ENCODE measurements at places on chromosomes 16 and 17.

- no peak for DNase-seq
Measured at GRCh38 chr17:52357854-52358253, 199.3 kb upstream of the CA10 start.

DNA sequence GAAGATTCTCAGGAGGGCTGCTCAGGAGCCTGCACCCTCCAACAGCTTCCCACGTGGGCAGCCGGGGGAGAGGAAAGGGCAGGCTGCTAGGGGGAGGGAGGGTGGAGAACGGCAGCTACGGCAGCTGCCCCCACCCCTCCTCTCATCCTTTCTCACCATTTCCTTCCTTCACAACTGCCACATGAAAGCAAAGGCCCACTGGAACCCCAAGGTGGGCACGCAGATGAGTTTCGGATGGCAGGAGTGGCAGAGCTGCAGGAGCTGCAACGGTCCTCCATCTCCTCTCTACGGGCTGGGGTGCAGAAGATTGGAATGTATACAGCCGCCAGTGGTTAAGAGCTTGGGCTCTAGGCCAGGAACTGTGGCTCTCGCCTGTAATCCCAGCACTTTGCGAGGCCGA lies 77.7 kb downstream of the GAS7 start:
- DNase-seq = no peak

- DNase-seq = no peak
Measured at GRCh38 chr17:71302721-71303549, 817.9 kb upstream of the SOX9 start.

GRCh38 chr17:33091271-33091670 lies 99.6 kb downstream of the SPACA3 start:
- no peak for DNase-seq

- no peak for DNase-seq
Measured at GRCh38 chr17:32971171-32971570, 20.5 kb upstream of the SPACA3 start.

DNA sequence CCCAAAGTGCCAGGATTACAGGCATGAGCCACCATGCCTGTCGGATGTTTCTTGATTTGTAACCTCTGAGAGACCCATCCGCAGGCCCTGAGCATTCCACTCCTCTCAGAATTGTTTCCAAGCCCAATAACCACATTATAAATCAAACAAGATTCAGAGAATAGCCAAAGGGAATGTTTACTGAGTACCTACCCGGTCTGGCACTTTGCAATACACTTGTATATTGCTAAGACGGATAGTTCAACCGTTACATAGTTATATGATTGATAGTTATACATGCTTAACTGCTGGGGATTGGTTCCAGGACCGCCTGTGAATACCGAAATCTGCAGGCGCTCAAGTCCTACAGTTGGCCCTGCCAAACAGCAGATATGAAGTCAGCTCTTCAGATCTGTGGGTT lies 3.0 kb upstream of the KAT8 start:
- no peak for DNase-seq

GRCh38 chr17:78576389-78577112 lies 645 bp downstream of the DNAH17 start:
- DNase-seq = no peak

DNA sequence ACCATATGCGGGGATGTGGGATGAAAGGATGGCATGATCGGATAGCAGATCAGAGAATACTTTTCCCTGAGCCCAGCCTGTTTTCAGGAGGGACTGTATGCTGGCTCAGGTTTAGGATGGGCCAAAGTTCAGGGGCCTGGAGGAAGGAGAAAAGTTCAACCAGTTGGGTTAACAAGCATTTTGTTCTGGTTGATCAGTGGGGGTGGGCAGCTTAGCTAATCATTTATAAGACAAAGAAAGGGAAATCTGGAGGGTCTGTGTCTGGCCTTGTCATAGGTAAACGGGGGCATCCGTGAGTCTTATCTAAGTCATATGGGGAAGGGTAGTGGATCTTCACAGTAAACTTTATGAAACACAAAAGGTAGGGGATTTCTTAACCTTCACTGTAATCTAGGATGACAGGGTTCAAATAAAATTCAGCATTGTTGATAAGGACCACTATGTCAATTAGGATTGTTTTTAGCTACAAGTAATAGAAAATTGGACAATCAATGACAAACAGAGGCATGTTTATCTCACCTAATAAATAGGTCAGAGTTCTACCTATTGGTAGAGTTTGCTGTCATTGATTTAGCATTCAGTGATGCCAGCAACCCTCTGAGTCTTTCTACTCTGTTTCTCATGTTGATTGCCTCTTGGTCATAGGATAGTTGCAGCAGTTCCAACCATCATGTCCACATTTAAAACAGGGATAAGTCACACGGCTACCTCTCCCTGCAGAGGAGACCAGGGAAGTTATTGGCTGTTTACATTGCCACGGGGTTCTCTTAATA lies 11.4 kb downstream of the PCTP start:
- DNase-seq = no peak

- no peak for DNase-seq
Measured at GRCh38 chr16:89727406-89728120, 6.2 kb downstream of the ZNF276 start.

- no peak for DNase-seq
Measured at GRCh38 chr17:65565559-65565958, 4.1 kb upstream of the AXIN2 start.

DNA sequence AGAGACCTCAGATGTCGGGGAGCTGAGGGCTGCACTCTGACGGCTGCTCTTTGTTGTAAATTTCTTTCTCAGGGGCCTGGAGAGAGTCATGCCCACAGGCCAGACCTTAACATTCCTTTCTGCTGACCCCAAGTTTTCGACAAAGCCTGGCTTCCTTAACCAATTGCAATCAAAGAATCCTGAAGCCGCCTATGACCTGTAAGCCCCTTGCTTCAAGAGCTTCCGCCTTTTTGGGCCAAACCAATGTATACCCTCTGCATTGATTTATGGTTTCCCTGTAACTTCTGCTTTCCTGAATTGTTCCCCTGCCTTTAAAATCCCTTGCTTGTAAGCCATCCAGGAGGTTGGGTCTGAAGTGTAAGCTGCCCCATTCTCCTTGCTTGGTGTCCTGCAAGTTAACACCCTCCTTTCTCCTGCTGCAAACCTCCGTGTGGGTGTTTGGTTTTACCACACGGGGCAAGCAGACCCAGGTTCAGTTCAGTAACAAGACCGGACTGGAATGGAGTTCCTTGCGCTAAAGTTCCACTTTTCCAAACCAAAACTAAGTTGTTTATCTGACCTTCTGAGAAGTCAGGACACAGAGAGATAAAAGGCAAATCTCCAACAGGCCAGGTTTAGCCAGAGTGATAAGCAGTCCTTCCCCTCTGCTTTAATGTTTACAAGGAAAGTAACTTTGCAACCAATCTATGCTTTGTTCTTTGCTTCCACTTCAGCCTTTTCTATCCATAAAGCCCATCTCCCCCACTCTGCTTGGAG lies 141.6 kb downstream of the KCNJ12 start:
- no peak for DNase-seq

GRCh38 chr17:64498308-64499203 lies 1.7 kb upstream of the POLG2 start:
- no peak for DNase-seq

- DNase-seq = no peak
Measured at GRCh38 chr16:57876210-57876609, 73.9 kb upstream of the KIFC3 start.

DNA sequence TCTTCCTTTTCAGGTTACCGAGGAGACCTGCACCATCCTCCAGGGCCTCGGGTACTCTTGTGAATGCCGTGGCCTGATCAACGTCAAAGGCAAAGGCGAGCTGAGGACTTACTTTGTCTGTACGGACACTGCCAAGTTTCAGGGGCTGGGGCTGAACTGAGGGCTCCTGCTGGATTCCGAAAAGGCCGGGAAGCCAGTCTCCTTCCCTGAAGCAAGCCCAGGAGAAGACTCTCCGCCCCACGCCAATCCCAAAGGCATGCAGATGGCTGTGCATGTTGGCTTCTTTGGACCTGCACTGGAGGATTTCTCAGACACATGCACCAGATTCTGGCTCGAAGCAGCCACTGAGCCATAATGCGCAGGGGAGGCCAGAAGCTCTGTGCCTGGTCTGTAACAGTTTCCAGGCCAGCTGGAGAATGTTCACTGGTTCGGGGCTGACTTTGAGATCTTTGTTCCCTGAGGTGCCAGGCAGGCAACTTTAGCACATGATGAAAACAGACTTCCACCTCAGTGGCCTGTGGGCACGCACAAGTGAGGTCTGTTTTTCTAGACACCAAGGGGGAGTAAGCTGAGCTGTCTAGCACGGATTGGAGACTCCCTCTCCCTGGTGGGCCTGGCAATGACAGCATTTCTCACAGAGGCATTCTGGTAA lies 49.1 kb downstream of the ADCY7 start:
- no peak for DNase-seq

- no peak for DNase-seq
Measured at GRCh38 chr16:75252049-75252864, 833 bp upstream of the BCAR1 start.

- no peak for DNase-seq
Measured at GRCh38 chr17:49049265-49049664, 52.1 kb downstream of the IGF2BP1 start.

GRCh38 chr16:318628-319027 lies 33.9 kb downstream of the AXIN1 start:
- no peak for DNase-seq

- DNase-seq = no peak
Measured at GRCh38 chr16:11170696-11171447, 85.1 kb downstream of the SOCS1 start.

DNA sequence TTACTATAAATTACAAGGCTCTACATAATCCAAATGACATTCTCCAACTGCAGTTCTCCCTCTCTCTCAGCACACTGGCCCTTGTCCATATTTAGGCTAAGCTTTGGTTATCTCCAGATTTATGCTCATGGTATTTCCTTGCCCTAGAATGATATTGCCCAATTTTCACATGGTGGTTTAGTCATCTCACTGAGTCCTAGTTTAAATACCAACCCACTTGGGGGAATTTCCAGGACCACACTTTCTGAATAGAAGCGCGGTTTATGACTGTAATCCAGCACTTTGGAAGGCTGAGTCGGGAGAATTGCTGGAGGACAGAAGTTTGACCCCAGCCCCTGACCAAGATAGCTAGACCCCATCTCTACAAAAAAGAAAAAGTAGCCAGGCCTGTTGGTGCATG lies 280.1 kb upstream of the MON1B start:
- DNase-seq = no peak

GRCh38 chr16:31869511-31870201 lies 4.0 kb upstream of the ZNF267 start:
- no peak for DNase-seq

GRCh38 chr16:89918453-89919347 lies at the start of gene MC1R:
TSS of gene MC1R (plus strand) at chr16:89918862. CDS start at chr16:89919259, 397 bp downstream.
- DNase-seq = no peak

DNA sequence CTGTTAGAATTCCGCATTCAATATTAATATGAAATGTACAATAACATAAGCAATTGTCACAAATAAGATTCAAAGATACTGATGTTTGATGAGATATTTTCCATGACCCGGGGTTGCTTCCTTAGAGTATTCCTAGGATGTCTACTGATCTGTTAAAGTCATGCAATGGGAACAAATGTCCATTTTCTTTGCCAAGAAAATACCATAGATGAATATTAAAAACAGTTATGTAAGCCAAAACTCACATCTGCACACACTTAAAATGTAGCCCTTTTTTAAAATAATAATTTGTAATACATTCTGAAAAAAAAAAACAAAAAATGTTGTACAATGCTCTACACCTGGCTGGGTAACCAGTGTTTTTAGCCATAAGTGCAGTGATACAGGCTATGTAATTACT lies 259.4 kb upstream of the AXIN2 start:
- no peak for DNase-seq

DNA sequence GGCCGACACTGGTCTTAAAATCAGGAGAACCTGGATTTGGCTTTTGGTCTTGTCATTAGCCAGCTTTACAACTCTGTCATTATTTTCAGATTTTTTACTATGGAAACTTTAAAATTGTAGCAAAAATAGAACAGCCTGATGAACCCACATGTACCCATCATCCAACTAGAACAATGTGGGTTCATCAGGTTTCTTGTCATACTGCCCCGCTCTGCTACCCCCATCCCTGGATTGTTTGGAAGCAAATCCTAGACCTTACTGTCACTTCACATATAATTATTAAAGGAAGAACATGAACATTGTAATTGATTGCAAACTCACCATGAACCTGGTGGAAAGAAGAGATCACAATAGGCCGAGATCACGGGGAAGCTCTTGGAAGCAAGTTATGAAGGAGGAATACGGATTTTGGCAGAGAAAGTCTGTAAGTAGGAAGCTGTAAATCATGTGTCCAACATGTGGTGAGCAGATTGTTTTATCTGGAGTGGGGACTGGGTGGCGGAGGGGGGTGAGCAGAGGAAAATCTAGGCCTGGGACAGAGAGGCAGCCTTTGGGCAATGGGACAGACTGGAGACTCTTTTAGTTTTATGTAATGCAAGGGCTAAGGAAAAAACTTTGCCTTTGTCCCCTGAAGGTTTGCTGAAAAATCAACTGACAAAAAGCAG lies 67.0 kb downstream of the PITPNC1 start:
- peak; percentile 43 for DNase-seq

DNA sequence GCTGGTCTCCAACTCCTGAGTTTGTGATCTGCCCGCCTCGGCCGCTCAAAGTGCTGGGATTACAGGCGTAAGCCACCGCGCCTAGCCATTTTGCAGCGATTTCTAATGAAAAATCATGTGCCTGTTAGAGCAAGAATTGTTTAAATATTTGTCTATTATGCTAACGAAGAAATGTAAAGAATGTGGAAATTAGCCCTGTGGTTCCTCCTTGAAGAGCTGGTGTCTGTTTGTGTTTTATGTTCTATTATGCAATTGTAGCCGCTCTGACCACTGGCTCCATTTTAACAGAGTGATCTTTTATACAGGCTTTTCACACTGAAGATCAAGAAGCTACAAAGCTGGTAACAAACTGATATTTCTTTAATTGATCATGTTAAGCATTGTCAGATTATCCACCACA lies 217.3 kb downstream of the USP22 start:
- no peak for DNase-seq

DNA sequence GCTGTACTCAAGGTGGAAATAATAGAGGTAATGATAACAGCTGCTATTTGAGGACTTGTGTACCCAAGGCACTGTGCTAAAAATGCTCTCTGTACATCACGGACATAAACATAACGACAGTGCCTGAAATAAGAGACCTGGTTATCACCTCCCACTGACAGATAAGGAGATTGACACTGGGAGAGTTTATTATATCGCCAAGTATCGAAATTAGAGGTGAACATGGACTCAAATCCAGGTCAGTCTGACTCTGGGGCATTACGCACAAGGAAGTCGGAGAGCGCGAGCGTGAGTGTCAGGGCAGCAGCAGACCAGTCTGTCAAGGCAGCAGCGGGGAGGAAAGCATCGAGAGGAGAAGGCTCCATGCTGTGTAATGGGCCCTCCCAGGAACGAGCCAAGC lies 57.1 kb downstream of the GOSR1 start:
- no peak for DNase-seq

All from right renal pelvis (tissue), 4 donors.